AG08395 (cell line): ENCODE measurements at places on chromosomes 1 and 21.

DNA sequence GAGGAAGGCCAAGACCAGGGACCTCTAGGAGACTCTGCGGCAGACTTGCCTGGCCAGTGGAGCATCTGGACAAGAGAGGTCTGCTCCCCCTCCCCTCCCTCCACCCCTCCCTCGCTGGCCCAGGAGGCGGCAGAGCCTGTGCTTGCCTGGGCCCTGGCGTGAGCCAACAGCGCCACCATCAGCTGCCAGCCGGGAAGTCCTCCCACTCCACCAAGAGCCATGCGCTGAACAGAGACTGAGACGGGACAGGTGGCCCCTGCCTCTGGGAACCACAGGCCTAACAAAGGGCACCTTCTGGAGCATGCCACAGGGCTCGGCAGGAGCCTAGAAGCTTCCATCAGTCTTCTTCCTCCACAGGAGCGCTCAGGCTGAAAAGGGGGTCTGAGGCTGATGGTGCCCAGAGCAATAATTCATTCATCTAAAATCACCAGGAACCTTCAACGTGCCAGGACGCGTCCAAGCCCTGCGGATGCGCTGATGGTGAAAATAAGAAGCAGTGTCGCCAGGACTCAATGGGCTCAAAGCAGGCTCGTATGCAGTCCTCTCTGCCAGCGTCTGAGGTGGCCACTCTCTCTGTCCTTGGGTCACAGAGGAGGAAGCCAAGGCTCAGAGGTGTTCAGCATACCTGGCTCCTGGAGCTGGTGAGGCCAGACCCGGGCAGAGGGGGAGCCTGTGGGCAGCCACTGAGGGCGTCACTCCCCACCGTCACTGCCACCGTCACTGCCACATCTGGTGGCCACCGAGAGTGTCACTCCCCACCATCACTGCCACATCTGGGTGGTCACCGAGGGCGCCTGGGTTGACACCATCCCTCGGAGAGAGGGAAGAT, 161.2 kb downstream of the NPHP4 start:
- DNase-seq, result no peak

GRCh38 chr1:158371188-158371953, 17.7 kb downstream of the CD1E start:
- DNase-seq, result no peak

GRCh38 chr1:225780630-225781029, 3.0 kb downstream of the SRP9 start:
- no peak for DNase-seq

- DNase-seq, result no peak
These were observed 538.3 kb upstream of the PKN2 start for GRCh38 chr1:88145752-88146151.

DNA sequence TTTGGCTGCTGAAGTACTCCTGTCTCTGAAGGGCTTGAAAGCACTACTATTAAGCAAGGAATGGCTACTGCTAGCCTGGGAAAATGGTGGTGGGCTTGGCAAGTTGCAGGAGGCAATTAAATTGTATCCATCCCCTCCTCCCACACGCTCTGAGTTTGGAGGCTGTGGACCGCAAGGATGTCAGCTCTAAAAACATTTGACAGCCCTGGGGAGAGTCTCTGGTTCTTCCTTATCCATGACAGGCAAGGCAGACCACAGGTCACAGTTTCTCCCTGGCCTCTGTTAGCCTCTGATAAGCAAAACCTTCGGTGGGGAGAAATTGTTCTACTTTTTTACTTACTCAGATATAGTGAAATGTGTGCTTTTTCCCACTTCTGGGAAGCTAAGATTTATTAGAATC, 46.6 kb downstream of the S1PR1 start:
- DNase-seq, result no peak

- no peak for DNase-seq
These were observed at the start of gene KRTAP21-3 for GRCh38 chr21:30718239-30718909. KRTAP21-3 (minus strand) TSS chr21:30718777; CDS start chr21:30718759, 18 bp downstream.

DNA sequence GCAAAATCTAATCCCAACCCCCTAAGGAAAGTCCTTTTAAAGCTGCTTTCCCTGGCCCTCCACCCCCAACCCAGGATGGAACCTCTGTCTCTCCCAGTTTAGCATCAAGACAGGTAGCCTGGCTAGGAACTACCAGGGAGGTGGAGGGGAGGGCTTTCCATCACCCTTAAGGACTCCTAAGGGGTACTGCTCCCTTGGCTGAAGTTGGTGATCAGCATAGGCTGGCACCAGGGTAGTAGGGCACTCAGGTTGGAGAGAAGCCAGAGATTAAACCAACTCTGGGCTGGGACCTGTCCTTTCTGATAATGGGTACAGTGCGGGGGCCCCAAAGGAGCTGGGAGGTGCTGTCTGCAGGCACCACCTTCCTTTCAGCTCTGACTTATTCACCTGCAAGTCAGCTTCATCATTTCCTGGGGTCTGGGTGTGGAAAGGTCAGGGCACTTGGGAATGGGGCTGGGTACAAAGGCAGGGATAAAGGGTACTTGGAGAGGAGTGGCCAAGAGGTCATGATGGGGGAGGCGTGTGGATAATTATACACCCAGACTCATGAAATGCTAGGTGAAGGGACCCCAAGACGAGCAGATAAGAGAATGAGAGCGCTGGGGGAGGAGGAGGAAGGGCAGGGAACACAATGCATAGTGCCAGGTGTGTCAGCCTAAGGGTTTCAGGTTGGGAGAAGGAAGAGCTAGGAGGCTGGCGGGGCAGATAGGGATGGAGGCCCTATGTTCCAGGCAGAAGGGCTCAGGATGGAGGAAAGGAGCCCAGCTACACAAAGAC, 1.2 kb downstream of the ARHGEF2 start:
- DNase-seq, result no peak

- no peak for DNase-seq
These were observed 48.2 kb upstream of the ADARB1 start for GRCh38 chr21:45026066-45026745.

GRCh38 chr1:184116287-184116686, 64.8 kb downstream of the TSEN15 start:
- DNase-seq, result no peak

DNA sequence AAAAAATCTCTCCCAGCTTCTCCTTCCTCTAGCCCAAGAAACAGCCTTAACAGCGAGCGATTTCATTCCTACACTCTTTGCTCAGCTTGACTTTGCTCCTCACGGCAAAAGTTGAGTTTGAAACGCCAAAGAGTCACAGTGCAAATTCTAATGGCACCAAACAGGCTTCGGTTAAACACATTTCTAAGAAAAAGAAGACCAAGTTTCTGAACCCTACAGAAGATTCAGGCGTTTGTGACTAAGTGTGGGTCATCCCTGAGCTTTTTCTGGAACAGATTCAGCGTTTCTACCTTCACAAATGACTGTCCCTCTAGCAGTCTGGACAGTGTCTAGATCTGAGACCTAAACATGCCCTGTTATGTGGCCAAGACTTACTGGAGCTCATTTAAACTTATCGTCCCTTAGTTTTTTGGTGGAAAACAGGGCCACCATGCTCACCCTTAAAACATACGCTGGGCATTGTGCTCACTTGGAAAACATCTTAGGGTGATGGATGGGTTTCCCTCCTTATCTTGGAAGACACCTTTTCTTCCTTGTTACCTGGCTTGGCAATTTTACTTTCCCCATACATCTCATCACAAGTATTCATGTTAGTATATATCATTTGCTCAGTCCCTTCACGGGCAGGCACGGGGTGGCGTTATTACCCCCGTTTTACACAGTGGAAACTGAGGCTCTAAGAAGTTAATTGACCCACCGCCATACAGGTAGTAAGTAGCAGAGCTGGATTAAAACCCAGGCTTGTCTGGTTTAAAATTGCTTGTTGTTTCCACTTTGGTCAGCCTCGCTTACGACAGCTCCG, 1.0 kb downstream of the C1orf198 start:
- DNase-seq, result no peak

DNA sequence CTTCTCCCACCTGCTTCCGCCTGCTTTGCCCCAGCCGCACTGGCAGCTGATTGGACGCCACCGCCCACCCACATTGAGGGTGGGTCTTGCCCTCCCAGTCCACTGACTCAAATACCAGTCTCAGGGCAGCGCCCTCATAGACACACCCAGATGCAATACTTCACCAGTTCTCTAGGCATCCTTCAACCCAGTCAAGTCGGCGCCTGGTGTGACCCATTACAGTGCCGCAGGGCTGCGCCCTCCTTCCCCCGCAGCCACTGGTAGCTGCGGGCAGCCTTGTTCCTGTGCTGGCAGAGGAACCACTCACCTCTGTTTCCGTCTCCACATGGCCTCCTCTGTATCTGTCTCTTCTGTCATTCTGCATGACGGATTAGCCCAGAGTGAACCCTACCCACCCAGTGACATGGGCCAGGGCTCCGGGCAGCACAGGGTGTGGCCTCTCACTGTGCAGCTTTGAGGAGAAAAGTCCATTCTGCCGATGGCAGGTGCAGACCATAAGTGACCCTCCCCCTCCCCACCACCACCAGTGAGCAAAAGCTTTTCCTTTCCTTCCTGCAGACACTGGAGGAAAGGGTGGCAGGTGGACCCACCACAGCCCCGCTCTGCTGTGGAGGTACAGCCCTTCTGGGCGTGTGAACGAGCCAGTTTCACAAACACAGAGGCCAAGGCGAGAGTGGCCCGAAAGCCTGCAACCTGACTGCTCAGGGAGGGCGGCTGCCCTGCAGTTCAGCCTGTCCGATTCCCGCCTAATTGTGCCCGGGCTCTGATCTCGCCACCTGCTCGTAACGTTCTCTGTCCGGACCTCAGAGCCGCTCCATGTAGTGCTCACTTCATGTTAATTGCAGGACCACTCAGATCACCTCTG, 57.1 kb downstream of the FAAP20 start:
- DNase-seq, result no peak

GRCh38 chr1:84143796-84144565, at the start of gene PRKACB:
PRKACB (plus strand) TSS chr1:84144271; CDS start chr1:84144362, 91 bp downstream.
- peak; percentile 3 for DNase-seq

GRCh38 chr1:82485591-82486369, 685.0 kb downstream of the ADGRL2 start:
- DNase-seq, result peak; percentile 6

DNA sequence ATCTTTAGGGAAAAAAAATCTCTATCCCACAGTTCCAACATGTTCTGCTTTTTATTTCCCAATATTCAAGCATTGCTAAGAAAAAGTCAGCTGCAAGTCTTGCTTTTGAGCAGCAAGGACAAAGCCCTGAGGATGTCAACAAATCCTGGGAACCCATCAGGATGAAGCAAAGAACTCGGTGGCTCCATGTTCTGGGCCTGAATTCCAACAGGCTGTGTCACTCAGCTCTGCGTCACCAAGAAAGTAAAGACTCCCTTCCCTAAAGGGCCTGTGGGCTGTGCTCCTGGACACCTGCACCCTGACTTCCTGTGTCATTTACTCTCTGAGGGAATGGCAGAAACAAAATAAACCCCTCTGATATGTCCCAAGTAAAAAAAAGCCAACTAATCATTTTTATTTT, 95.5 kb downstream of the TIAM1 start:
- DNase-seq, result no peak

DNA sequence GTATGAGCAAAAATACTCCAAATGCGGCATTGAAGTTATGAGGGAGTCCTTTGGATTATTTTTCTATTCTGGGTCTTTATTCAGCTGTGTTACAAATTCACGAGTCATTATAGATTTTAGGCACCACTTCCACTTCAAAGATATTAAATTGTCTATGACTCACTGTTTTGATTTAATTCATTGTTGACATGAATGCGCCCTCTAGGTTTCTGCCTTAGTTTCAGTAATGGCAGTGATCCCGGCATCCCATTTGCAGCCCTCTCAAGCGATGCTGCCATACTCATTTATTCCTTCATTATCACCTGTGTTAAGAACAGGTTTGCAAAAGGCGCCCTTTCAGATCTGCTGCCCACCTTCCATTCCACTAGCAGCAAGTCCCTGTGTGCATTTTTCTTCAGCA, 14.0 kb downstream of the RSPO1 start:
- no peak for DNase-seq

DNA sequence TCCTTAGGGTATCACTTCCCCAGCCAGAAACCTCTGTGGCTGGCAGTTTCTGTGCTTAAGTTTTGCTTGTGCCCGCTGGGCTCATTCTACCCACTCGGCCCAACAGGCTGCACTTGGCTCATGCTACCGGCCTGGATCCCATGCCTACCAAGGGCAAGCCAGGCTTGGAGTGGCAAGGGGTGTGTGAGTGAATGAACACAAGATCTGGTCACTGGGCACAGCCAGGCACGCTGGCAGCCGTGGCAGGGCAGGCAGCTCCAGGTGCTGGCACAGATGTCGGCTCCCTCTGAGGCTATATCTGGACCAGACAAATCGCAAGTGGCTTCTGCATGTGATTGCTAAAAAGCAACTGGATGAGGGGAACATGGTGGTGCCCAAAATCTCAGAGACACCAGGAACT, 740.5 kb upstream of the B3GALT2 start:
- no peak for DNase-seq

GRCh38 chr1:48725341-48726046, 51.2 kb downstream of the BEND5 start:
- DNase-seq, result no peak

- no peak for DNase-seq
These were observed 49.8 kb downstream of the SKI start for GRCh38 chr1:2277741-2278488.

DNA sequence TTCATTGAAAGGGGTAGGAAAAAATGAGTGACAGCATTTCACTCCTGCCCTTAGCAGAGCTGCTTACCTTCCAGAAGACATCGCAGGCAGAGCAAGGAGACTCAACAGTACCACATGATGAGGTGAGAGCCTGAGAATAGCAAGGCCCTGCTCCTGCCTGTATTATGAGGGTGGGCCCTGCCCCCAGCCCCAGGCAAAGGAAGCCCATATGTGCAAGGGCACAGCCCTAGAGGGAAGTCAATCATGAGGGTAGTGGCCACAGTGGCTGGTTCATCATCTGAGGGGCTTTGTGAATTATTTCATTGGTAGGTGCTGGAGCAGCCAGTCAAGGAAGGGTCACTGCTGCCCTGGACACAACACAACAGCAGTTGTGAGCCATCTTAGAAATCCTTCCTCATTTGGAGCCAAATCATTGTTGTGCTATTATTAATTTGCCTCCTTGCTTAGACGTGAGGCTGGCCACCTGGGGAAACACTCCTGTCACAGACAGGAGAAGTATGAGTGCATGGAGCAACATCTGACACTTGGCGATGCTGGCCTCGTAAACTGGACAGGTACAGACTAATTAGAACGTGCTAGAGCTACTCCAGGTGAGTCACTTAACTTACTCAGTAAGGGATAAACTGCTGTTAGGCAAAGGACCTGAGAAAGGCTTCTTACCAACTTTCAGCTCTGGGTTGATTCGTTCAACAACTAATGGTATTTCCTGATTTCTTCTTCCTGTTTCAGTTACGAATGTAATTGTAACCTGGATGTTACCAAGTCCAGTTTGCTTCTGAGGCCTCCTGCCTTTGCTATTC, 22.7 kb upstream of the ACBD6 start:
- DNase-seq, result no peak

DNA sequence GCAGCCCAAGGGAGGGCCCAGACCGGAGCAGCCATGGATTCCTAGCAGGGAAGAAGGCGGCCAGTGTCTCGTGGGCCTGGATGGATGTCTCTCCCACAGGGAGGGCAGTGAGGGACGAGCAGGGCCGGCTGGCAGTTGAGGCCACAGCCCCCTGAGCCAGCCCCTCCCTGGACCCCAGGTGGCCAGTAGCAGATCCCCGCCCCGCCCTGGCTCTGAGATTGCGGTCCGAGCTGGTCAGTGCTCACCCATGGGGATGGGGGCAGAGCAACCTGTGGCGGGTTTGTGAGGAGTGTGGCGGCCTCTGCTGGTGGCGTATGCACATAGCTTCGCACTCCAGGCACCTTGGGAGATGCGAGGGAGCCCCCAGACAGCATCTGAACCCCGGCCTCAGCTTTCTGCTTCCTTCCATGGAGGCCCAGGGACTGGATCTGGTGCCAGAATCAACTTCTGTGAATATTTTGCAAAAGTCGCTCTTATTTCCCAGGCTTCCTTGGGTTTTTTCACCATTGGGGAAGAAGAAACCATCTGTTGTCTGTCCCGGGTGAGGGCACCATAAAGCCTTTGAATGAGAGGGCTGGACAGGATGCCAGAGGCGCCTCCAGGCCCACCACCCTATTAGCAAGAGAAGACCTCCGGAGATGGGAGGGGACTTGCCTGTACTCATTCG, 8.4 kb upstream of the KCNN3 start:
- DNase-seq, result peak; percentile 76
